ENCODE measurements at places on chromosomes 6 and 20.

- DNase-seq, result no peak
These were observed 29.2 kb downstream of the MBOAT1 start for GRCh38 chr6:20182926-20183521.

GRCh38 chr6:20827798-20828197 lies 293.5 kb downstream of the CDKAL1 start:
- DNase-seq, result no peak

DNA sequence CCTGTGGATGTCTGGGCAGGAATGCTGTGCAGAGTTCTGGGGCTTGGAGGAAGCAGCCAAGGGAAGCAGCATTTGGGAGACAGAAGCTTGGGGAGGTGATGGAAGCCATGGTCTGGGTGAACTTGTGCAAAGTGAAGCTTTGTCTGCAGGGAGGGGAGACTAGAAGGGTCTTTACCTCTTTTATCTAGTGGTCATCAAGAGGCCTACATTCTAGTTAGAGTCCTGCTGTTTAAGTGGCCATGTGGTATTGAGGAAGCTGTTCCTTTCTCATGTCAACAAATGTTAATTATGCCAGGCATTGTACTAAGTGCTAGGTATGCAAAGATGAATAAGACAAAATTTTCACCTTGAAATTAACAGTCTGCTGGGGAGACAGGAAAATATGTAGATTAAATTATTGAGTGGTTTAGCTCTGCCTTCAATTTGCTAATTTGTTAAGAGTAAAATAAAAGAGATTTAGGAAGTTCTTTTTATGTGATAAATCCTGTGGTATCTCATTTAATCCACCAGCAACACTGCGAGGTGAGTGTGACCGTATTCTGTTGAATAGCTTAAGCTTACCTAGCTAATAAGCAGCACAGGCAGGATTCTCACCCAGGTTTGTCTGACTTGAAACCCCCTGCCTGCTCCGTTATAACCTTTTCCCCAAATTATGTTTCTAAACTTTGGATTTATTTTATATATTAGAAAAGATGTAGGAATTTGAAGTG lies 43.1 kb downstream of the ARID1B start:
- DNase-seq, result peak; percentile 3

GRCh38 chr6:39300739-39301138 lies 13.5 kb downstream of the KCNK17 start:
- no peak for DNase-seq

GRCh38 chr6:118444796-118445195 lies 103.3 kb upstream of the PLN start:
- DNase-seq, result no peak

- no peak for DNase-seq
These were observed 22.4 kb upstream of the E2F3 start for GRCh38 chr6:20379231-20379630.

- DNase-seq, result no peak
These were observed 18.0 kb upstream of the SLCO4A1 start for GRCh38 chr20:62624325-62624690.

DNA sequence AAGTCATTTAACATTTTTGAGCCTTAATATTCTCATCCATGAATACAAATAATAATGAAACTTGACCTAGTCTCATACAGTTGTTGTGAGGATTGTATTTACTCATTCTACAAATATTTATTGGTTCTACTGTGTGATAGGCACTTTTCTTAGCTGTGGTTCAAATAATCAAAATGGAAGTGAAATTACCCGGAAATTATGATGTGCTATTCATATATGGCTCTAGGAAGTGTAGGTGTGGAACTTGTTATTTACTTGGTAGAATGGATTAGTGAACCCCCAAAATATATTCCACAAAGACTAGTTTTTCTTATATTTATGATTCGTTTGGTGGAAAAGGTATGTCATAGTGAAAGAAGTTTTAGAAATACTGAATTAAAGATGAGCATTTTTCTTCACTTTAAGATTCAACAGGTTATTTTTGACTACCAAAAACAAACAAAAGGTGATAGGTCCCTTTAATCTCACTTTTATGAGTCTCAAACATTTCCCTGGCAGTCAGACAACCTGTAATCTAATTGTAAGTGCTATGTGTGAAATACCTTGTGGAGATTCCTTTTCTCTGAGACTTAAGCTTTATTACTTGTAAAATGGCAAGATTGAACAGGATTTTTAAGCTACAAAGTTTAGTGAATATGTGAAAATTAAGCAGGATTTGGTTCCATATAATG lies 77.8 kb downstream of the STXBP5 start:
- DNase-seq, result no peak

GRCh38 chr20:50387996-50388332 lies 122.2 kb upstream of the PTPN1 start:
- no peak for DNase-seq

GRCh38 chr6:84588697-84589080 lies 175.7 kb downstream of the TBX18 start:
- DNase-seq, result no peak

GRCh38 chr6:63565727-63566596 lies 6.3 kb upstream of the LOC128125822 start:
- no peak for DNase-seq

DNA sequence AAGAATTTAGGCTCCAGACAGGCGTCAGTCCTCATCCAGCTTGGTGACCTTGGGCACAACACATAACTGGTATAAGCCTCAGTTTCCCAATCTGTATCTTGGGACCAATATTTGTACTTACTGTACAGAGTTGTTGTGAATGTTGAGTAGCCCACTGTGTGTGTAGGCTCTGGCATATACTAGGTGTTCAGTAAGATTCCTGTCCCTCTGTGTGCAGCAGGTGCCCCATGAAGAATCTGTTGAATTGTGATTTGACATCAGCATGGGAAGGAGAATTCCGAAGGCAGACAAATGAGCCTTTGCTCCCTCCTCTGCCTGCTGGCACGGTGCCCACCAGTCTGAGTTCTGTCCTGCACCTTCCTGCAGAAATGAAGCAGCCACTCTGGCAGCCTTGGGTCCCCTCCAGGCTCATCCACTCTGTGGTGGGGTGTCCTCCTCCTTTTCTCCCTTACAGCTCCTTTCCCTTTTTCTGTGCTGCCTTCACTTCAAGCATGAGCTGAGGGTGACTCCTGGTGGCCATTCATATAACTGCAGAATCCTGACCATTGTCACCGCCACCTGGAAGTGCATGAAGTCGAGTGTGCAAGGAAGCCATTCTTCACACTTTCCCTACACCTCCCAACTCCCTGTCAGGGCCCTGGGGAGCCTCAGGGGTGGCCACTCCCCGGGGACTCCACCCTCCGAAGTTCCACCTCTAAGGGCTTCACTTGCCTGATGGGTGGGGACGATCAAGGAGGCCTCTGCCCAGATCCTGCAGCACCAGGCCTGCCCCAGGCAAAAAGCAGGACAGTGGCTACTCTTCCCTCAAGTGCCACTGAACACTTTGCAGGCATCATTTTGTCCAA lies 48.2 kb downstream of the MRPL14 start:
- DNase-seq, result no peak

DNA sequence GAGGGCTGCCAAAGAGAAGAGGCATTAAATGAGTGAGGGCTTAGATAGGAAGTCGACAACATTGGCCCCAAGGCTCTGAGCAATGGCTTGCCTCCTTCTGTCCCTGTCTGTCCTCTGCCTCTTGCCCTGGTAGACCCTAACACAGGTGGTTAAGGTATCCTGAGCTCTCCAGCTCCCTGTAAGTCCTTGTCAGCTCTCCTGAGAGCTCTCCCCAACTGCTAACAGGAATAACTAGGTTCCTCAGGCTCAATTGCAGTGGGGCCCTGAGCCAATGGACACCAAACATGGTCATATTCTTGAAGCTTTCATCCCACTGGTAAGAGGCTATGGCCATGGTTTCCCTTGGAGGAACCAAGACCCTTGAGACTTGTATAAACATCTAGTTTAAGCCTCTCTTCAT lies 5.0 kb upstream of the CPNE1 start:
- DNase-seq, result no peak

DNA sequence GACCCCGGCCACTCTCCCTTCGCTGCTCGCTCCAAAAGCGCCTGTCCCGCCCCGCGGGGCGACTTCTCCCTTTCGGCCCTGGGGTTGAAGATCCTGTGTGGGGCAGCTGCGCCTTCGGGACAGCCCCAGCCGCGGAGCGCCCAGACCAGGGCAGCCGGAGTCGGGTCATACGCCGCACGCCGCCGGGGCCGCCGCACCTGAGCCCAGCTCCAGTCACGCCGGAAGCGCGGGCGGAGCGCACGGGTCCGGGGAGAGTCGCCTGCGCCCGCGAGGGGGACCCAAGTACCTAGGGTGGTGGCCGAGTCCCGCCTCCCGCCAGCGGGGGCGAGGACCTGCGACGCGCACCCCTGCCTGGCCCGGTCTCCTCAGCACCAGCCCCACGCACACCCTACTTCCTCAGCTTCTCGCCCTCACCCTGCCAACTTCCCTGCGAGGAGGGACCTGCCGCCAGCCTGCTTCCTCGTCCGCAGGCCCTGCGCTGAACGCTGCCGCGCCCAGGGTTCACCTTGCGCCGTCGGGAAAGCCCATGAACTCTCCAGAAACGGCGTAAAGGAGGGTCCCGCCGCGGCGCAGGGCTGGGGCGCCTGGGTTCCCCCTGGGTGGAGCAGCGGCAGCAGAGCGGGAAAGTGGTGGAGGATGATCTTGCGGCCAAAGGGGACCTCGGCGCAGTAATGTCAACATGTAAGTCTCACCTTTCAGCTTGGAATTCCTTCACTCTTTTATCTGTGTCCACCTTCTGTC lies at the start of gene ADGRG6:
Gene ADGRG6 (plus strand): TSS at position 357 of the 741 bp plus-strand sequence. CDS start 323 bp downstream, at position 680.
- no peak for DNase-seq

Data from NT2/D1 (cell line).